ENCODE measurements at places on chromosomes 1 and 21.

GRCh38 chr1:61085983-61086644 lies 3.8 kb downstream of the NFIA start:
- no peak for DNase-seq

DNA sequence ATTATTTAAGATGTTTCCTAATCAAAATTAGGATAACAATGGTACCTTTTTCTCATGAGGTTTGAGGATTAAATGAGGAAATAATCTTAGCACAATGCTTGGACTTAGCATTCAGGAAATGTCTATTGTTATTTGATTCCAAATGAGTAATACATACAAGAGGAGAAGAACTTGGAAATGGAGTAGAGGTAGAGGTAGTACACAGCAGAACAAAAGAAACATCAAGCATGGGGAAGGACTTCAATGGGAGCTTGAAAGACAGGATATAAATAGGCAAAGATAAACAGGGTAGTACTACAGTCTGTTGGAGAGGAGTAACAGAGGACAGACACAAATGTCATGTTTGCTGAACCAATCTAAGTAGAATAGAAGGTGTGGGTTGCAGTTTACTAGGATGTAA lies 59.5 kb upstream of the RGS2 start:
- DNase-seq = no peak

DNA sequence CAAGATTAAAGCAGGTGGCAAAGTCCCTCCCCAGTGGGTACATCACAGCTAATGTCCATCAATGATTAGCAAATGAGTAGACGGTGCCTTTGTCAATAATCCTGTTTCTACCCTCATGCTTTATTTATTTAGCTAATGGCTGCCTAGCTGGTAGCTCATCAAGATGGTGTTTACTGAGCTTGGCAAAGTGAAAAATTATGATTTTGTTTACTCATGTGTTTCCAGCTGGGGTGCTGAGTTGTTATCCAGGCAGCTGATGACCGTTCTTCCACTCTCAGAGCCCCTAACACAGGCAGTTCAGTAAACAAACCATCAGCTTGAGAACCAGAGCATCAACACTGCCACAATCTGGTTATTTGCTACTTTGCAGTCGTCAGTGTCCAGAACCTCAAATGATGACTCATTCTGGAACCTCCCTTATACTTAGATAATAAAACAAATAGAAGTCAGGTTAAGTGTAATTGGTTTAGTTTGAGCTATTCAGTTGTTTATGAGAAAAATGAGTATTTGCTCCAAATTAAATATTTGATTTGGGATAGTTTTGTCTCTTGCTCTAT lies 163.9 kb downstream of the ST6GALNAC5 start:
- no peak for DNase-seq

DNA sequence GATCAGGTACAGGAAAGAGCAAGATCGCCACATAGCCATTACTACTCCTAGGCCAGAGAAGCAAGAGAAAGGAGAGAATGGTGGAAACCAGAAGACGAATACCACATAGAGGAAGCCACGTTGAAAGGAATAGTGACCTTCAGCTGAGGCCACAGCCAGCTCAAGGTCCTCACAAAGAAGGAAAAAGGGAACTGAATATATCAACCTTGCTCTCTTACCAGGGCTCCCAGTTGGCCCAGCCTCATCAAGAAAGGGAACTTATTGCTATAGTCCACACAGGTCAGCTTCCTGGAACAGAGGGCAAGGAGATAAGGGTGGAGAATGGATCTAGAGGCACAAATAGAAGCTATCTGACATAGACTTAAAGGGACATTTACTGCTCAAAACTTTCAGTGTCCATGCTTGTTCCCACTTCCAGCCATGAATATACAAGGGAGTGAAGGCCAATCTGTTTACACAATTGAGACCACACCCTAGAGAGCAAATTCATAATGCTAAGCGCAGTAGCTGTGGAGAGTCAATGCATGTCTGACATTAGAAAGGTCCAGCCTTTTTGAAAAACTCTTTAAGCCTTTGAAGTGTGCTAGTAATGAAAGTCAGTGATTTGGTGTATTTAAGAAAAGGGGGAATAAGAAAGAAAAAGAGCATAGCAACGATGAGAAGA lies 120.7 kb upstream of the ZC3H11B start:
- DNase-seq = no peak

DNA sequence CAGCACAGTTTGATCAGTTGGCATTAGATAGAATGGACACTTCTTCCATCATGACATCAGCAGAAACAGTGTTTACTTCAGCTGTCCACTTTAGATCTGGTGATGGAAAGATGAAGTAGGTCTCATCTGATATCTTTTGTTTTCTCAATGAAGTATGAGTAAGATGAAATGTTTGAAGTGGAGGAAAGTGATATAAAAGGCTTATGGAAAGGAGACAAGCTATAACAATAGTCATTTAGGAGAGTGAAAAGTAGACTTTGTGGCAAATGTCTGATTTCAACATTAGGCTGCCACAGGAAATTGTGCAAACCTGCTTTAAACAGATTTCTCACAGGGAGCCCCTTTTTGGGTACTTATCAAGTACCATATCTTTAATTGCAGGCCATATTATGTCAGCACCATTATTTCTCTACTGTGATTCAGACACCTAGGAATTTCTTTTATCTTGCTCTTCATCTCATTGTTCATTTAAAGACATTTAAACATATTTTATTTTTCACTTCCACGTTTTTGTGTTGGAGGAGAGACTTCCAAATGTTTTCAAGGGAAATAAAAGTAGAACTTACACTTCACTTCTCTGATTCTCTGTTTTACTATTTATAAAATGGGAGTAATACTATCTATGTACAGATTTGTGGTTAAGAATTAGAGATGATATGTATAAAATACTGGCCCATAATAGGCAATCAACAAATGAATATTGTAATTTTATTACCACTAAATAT lies 18.1 kb downstream of the PDC start:
- DNase-seq = no peak

DNA sequence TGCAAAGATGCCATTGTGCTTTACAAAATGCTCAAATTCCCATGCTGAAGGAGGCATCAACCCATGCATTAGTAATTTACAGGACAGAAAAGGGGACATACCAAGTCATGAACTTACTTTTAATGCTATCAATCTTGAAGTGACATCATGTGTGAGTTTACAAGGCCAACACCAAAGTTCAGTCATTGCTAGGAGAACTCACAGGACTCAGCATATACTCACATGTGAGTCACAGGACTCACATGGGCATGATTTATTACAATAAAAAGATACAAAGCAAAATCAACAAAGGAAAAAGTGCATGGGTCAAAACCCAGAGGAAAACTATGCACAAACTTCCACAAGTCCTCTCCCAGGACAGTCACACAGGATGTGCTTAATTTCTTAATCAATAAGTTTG lies 1656.0 kb downstream of the MRPL39 start:
- no peak for DNase-seq

DNA sequence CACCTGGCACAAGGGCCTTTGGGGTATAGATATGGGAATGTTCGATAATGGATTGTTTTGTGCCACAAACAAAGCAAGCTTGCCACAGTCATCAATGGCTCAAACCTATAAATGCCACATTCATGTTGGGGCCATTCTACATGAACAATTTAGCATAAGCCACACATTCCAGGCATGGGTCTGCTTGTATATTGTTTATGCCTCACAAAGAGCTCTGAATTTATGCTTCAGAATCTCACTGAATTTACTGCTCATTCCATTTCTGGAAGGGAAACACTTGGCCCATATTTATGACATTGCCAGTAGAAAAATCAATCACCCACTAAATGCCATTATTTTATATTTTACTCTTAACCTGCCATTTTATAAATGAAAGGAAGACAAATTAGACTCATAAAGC lies 6.4 kb downstream of the PCP4 start:
- DNase-seq = no peak

DNA sequence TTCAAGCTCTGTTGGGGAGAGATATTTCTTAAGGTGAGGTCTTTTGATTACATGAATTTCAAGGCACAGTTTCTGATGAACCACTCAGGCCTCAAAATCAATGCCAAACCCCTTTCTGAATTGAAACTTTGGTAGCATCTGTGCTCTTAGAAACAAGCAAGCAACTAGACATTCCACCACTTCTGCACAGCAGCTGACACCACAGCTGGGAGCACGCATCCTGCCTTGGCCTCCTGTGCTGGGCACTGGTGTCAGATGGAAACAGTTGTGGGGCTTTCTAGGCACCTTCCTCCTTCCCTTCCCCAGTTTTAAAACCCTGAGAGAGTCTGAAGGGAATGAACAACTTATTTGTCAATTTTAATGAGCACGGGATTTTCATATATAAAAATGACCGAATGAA lies 360.2 kb downstream of the ADGRL2 start:
- no peak for DNase-seq

GRCh38 chr1:211518330-211519289 lies 26.6 kb upstream of the RD3 start:
- DNase-seq = no peak

DNA sequence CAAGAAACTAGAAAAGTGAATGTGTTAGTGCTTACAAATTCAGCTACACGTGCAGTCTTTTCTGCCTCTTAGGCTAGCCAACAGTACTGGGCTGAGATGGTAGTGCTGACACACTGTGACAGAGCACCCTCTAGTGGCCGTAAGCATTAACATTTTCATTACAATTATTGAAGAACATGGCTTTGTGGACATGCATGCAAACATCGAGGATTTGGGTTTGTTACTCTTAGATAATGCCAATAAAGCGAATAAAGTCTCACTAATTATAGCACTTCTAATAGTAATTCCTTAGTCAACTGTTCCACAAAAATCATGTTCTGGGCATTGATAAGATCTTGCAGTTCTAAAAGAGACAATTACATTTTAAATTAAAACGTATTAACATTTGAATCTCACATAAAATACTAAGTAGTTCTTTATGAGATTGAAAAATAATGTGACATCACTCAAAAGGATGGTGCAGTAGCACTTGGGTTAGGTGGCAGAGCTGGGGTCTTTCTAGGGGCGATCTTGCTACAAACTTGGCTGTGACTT lies 47.1 kb downstream of the MYSM1 start:
- peak; percentile 52 for DNase-seq

- no peak for DNase-seq
Observed at GRCh38 chr1:172398970-172399755, 21.3 kb upstream of the C1orf105 start.

DNA sequence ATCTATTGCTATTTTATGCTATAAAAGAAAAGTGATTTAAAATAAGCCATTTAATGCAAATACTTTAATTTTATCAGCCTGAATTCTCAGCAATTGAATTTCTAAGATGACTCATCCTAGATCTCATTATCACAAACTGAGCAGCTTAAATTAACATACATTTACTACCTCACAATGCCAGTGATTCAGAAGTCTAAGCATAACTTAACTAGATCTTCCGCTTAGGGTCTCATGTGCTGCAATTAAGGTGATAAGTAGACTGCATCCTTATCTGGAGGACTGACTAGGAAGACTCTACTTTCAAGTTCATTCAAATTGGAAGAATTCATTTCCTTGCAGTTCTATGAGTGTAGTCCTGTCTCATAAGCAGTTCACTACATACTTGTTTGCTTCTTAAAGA lies 286.6 kb downstream of the COL11A1 start:
- DNase-seq = no peak

- no peak for DNase-seq
Observed at GRCh38 chr1:12594966-12595756, 22.8 kb downstream of the DHRS3 start.
